ENCODE measurements at places on chromosomes 7 and 10.
A peak's percentile ranks its signal among the peaks of the same experiment; 100 is the strongest.

GRCh38 chr10:25912866-25913265 lies 21.2 kb upstream of the MYO3A start:
- DNase-seq: no peak

GRCh38 chr7:78151229-78151628 lies 352.7 kb downstream of the PHTF2 start:
- DNase-seq: no peak

DNA sequence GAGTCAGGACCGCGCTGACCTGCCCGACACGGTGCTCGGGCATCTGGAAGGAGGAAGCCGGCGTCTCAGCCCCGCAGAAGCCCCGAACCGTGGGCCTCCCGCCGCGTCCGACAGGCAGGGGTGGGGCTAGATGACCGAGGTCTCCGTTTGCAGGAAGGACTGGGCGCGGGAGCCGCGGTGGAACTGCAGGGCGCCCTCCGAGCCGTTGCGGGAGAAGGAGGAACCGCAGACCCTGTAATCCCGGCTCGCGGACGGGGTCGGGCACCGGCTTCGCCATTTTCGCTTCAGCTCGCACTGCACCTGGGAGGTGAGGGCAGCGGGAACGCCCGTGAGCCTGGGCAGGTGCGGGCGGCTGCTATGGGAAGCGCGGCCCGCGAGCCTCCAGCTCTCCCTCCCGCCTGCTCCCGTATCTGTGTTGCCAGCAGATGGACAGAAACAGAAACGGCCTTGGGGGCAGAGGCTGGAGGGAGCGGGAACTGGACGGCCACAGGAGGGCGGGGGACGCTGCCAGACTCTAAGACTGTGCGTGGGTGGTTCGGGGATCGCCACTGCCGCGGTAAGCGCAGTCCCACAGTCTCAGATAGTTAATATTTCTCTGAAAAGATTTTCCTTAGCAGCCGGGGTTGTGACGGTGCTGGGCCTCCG lies 114.1 kb downstream of the VIPR2 start:
- no peak for DNase-seq

GRCh38 chr10:52007091-52007490 lies 307.0 kb upstream of the DKK1 start:
- DNase-seq: no peak

GRCh38 chr10:525565-526315 lies 163.7 kb downstream of the DIP2C start:
- no peak for DNase-seq

DNA sequence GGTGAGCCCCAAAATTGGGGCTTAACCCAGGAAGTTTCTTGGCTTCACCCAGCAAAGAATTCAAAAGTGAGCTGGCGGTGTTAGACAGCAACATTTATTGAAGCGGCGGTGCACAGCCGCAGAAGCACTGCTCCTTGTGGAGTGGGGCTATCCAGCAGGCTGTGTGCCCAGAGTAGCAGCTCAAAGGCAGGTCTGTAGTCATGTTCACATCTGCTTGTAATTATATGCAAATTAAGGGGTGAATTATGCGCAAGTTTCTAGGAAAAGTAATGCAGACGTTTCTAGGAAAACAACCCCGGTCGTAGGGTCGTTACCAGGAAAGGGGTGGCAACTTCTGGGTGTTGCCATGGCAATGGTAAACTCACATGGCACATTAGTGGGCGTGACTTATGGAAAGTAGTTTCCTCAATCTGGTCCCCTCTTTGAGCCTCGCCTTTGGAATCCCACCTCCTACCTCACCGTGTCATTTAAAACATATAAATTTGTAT lies 13.7 kb upstream of the KBTBD2 start:
- peak; percentile 97 for DNase-seq

DNA sequence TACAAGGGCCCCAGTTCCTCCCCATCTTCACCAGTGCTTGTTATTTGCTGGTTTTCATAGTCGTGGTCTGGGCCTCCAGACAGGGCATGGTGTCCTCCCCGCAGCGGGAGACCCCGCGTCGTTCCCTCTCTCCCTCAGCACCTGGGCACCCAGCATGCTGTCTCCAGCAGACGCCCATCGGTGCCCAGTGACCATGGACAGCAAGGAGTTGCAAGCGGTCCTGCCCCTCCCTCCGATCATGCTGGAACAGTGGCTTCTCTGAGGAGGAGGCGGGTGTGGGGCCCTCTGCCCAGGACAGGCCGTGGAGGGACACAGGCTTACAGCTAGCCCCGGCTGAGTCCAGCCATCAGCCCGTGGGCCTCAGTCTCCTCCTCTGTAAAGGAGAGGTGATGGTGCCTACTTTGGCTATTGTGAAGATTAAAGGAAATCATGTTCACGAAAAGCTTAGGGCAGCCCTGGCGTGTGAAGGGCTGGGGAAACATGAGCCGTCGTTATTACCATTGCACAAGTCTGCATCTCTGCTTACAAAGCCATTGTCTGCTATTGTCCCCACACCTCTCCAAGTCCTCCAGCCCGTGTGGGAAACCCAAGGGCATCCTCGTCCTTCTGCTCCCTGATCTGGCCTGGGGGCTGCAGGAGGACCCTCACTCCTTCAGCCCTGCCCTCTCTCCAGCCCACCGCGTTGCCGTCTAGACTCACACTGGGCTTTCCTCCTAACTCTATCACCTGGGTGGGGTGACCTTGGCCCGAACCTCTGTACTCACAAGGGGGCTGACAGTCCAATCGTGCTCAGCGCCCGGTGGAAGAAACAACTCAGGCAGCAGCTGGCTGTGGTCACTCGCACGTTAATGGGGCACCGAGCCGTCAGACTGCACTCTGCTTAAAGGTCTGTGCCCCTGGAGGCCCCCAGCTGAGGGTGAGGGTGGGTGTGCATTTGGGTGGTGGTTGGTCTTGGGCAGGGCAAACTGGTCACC lies 29.9 kb downstream of the EN2 start:
- DNase-seq: no peak

DNA sequence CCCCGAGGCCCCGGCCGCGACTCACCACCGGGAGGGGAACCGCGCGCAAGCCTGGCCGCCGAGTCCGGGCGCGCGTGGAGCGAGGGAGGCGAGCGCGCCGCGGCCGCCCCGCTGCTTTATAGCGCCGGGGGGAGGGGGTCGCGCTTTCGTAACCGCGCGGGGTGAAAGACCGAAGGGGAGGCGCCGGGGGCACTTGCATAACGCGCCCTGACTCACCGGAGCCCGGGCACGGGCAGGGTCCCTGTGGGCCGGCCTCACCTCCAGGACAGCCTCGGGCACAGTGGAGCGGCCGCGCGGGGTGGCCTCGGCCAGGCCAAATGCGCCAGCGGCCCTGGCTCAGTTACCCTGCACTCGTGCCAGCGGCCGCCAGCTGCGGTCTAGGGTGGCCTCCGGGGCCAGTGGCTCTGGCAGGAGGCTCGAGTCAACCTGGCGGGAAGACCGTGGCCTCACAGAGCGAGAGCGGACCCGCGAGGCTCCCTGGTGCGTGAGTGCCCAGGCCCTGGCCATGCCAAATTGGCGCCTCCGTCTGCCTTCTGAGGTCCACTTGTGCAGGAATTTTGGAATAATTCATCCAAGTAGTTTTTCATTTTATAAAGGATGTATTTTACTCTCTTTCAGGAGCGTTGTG lies at the start of gene RBP4:
Gene RBP4, minus strand, starts transcription at position 90 of the 628 bp plus-strand sequence. CDS start 207 bp downstream, outside the sequence.
- no peak for DNase-seq

GRCh38 chr7:69919426-69920111 lies 321.3 kb downstream of the AUTS2 start:
- no peak for DNase-seq

GRCh38 chr10:104096692-104097091 lies 11.0 kb upstream of the COL17A1 start:
- DNase-seq: no peak

DNA sequence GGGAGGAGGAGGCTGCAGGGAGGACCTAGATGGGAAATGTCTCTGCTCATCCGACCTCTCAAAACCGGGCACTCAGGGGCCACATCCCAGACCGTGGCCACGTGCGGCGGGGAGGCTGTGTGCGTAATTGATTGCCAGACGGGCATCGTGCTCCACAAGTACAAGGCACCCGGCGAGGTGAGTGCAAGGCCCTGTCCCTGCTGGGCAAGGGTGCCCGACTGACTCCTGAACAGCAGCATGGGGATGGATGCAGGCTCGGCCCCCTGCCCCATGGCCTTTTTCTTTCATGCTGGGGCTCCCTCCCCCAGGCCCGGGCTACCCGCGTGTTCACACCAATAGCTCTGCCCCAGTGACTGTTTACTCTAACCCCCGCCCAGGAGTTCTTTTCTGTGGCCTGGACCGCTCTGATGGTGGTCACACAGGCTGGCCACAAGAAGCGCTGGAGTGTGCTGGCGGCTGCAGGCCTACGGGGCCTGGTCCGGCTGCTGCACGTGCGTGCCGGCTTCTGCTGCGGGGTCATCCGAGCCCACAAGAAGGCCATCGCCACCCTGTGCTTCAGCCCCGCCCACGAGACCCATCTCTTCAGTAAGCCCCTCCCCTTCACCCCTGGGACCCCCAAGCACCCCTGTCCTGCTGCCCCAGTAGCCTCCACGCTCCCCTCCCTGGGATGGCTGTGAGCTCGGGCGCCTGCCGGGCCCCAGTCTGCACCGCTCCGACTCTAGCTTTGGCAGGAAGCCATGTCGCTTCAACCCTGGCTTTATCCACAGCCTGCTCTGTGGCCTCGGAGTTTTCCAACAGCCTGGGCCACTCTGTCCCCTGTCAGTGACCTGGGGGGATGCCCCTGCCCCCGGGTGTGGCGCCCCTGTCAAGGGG lies 3.9 kb downstream of the LRWD1 start:
- no peak for DNase-seq

DNA sequence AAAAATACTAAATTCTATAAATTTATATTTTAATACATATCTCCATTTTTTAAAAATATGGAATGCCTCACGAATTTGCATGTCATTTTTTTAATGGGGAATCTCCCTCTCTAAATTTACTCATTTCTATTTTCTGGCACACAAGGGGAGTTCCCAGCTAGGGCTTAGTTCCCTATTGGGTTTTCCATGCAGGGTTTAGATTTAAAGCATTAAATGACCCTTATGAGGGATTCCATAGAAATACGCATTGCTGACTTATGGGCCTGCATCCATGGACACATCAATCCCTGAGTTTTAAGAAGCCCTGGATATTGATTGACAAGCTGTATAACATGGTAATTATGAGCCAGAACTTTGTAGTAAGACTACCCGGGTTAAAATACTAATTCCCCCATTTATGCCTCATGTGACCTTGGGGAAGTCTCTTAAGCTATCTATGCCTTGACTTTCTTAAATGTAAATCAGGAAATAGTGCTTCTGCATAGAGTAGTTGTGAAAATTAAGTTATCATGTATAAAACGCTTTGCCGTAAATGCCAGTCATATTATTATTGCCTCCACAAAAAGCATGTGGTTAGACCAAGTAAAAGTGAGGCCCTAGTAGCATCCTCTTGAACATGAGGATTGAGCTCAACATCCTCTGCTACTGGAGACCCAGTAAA lies 78.8 kb upstream of the ANKRD1 start:
- no peak for DNase-seq

GRCh38 chr7:107658467-107658866 lies 2.2 kb upstream of the SLC26A4 start:
- no peak for DNase-seq

DNA sequence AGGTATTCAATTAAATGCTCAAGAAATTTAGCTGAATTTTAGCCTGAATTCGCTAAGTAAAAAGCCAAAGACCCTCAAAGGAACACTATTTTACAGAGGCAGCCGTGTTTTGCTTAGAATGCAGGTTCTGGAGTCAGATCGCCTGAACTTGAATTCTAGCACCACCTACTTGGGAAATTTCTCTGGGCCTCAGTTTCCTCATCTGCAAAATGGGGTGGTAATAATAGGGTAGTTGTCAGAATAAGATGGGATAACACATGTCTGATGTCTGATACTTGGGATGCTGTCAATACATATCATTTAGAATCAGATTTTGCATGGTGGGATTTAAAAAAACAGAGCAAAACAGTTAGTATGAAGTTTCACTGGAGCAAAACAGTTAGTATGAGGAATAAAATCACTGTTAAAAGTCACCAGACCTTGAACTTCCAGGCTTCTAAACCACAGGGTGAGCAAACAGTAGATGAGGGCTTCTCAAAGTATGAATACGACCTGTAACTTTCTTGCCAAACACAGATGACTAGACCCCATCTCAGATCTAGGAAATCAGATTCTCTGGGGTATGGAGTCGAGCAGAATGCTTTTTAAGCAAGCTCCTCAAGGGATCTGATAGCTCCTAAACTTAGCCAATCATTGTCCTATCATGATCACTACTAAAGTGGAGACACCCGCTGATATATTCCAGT lies 75.4 kb downstream of the ATXN7L1 start:
- no peak for DNase-seq

- no peak for DNase-seq
Measured at GRCh38 chr7:31082447-31082846, 30.3 kb downstream of the ADCYAP1R1 start.

DNA sequence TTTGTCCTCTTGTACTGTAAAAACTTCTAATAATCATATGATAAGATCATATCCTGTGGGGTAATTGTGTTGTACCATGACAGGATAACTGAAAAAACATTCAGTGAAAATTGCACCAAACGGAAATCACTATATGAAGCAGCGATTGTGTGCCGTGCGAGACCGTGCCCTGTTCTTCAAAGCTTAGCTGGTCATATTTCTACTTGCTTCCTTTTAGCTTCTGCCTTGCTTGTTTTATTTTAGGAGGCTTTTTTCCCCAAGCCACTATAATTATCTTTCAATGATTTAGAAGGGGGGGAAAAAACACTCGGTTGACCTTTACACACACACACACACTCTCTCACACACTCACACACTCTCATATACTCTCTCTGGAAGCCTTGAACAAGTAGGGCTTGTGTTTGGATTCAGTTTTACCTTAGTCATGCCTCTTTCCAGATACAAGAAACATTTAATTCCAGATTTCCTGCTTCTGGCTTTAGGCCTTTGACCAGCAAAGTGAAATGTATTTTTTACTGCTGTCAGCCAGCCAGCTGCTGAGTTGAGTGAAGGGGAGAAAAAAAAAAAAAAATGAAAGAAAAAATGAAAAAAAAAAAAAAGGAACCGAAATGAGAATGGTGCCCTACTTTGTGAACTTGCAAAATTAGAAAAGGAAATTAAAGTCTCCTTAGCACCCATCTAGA lies 181.4 kb downstream of the ARID5B start:
- DNase-seq: no peak

- DNase-seq: no peak
Measured at GRCh38 chr10:47036771-47037170, 125.5 kb downstream of the PTPN20 start.

- DNase-seq: peak; percentile 97
Measured at GRCh38 chr7:56097700-56098099, 4.9 kb upstream of the PHKG1 start.

DNA sequence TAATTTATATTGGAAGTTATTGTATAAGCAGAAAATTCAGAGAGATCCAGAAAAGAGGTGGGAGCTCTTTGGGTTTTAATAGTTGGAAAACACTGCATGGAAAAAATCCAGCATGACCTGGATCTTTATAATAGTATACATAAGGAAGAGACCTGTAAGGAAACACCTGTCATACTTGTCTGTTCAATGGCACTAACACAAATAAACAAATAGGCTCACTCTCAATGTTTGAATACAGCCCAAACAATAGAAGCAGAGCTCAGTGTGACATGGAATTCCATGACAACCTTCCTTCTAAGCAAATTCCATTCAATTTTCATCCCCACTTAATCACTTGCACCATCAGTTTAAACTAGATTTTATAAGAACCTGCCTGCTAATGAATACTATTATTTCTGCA lies 31.7 kb downstream of the CISD1 start:
- DNase-seq: no peak

All from HFF-Myc (cell line).